ENCODE measurements at places on chromosomes 4 and X.

- DNase-seq = no peak
Observed at GRCh38 chrX:11416600-11416999, 123.4 kb downstream of the AMELX start.

- DNase-seq = no peak
Observed at GRCh38 chr4:167713756-167714155, 378.6 kb upstream of the ANXA10 start.

- DNase-seq = no peak
Observed at GRCh38 chr4:5467111-5467510, 241.2 kb downstream of the EVC2 start.

- DNase-seq = no peak
Observed at GRCh38 chr4:104896660-104897645, 249.7 kb upstream of the TET2 start.

GRCh38 chrX:40068048-40068447 lies 29.7 kb downstream of the BCOR start:
- DNase-seq = no peak

- DNase-seq = no peak
Observed at GRCh38 chr4:12897954-12898353, 586.2 kb downstream of the RAB28 start.

DNA sequence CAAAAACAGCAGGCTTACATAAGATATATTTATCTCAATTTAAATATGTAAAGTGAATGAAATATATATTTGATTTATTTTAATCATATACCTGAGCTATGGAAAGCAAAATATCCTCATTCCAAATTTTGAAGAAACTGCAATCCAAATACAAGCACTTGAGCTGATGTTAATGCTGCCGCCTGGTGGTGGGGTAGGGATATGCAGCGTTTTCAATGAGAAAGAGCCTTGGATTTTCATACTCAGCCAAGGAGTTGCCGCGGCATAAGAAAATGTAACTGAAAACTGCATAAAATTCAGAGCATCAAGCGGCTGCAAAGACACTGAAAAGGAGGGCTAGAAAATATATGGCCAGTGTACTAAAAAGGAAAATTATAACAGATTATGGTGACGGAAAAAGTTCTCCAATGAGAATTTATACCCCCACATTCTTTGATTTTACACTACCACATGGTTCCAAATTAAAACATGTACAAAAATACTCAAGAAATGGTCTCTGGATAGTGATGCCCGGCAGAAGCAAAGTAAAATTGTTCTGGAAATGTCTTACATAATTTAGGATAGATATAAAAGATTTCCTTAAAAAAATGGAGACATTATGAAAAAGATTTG lies 660.3 kb upstream of the PITX2 start:
- peak; percentile 40 for DNase-seq

GRCh38 chr4:3193531-3194203 lies 55.3 kb upstream of the MSANTD1 start:
- DNase-seq = no peak

- DNase-seq = no peak
Observed at GRCh38 chr4:114178392-114178791, 198.9 kb upstream of the ARSJ start.

DNA sequence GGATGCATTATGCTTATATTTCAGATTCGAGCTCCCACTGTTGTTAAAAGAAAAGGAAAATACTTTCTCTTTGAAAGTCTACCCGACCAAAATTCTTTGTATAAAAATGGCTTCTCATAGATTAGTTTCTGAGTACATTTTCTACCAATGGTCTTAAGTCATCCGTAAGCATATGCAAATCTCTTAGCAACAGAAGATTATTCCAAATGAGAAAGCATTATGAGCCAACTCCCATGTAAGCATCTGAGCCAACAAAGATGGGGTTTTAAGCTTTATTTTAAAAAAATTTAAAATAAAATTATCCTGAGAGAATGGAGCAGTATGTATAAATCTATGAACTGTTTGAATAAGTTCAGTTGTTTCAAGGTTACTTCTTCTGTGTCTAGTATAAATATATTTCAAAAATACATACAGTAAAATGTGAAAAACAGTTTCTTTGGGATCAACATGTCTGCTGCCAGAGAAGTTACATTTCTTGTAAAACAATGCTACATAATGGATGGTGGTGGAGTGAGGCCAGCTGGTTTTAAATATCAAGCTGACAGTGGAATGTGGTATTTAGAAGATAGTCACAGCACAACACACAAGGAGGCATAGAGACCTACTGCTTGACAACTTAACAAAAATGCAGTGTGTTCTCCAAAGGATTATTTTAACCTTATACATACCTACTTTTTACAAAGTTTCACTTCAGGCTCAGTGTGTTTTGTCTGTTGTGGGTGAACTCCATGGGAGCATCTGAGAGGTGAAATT lies 199.5 kb upstream of the DIPK2B start:
- no peak for DNase-seq

- DNase-seq = no peak
Observed at GRCh38 chr4:155571184-155571944, 95.3 kb upstream of the GUCY1A1 start.

DNA sequence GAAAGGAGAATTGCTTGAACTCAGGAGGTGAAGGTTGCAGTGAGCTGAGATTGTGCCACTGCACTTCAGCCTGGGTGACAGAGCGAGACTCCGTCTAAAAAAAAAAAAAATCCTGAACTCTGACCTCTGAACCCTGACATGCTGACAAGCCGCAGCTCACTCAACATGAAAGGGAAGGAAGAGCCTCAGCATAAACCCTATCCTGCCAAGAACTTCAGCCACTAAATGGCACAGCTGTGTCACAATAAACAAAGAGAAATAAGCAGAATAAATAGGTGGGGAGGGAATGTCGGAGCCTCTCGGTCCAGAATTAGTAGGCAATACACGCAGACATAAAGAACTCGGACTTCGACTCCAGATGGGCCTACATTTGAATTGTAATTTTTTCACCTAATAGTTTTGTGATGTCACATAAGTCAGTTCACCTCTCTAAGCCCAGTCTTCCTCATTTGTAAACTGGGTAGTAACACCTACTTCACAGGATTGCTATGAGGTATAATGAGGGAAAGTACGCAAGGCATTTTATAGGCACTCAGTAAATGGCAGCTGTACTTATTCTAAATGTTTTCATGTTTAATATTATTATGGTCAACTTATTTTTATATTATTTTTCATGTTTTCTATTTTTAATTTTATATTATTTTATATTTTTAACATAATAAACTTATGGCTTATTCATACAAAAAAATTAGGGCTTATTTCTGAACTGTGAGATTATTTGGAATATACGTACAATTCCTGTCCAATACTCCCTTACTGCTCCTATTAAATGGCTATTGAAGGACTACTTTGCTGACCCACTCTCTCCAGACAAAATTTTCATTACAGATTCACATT lies 243.4 kb downstream of the SCFD2 start:
- no peak for DNase-seq

DNA sequence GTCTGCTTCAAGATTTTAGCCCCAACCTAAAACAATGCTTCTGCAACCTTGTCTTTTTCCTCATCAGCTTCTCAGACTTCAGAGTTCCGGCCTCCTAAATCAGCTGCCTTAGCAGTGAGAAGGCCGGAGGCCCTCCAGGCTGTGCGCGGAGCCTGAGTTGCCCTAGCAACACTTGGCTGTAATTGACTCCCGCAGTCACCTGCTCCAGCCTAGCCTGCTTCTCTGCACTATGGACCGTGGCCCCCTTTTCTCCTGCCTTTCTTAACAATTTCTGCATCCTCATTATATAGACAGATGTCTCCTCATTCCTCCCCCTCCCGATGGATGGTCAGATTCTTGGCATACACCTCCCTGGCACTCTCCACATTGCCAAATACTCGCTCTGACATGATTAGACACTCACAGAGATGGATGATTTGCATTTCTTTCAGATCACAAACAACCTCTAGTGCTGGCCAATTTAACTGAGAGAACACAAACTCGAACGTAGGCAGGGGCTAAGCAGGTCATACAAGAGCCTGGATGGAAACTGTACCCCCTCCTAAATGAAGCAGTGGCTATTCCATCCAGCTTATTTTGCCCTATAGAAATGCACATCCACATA lies 9.5 kb upstream of the HUWE1 start:
- no peak for DNase-seq

- DNase-seq = no peak
Observed at GRCh38 chr4:3145234-3145924, 70.9 kb downstream of the HTT start.

GRCh38 chr4:106034751-106035150 lies 139.5 kb downstream of the NPNT start:
- no peak for DNase-seq

DNA sequence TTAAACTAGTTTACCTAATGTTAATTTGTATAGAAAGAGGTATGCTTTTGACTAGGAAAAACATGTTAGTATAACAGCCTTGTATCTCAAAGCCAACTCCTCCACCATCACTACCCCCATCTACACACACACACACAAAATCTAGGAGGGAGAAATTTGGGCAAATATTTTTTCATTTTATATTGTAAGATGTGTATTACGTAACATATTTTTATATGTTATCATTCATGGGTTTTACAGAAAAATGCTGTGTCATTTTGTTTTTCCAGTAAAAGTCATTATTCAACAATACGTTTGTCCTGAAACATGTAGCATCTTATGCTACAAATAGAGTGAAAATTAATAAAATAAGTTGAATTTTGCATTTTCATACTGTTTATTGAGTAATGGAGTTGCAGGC lies 3.0 kb downstream of the SULT1B1 start:
- no peak for DNase-seq

DNA sequence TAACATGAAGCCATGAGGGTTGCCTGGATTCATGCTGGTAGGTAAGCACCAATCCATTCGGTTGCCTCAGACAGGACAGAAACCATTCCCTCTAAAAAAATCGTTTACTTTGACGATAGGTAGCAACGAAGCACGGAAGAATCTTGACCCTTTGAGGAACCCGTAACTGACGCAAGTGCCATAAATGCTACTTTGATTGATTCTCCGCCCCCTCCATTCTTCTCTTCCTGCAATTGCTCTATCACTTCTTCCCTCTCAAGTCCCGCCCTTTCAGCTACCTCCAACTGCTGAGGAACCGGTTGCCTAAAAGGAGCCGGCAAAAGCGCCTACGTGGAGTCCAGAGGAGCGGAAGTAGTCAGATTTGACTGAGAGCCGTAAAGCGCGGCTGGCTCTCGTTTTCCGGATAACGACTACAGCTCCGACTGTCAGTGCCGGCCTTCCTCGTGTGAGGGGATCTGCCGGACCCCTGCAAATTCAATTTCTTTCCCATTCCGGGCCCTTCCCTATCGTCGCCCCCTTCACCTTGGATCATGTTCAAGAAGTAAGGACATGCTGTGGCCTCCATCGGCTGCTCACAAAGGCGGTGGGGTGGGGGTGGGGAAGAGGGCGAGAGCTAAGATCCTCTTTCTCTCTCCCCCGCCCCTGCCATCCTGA lies at the start of gene MCTS1:
MCTS1 (plus strand) TSS at position 395 of the 654 bp plus-strand sequence; CDS start at position 531, 136 bp downstream.
- DNase-seq = peak; percentile 71

DNA sequence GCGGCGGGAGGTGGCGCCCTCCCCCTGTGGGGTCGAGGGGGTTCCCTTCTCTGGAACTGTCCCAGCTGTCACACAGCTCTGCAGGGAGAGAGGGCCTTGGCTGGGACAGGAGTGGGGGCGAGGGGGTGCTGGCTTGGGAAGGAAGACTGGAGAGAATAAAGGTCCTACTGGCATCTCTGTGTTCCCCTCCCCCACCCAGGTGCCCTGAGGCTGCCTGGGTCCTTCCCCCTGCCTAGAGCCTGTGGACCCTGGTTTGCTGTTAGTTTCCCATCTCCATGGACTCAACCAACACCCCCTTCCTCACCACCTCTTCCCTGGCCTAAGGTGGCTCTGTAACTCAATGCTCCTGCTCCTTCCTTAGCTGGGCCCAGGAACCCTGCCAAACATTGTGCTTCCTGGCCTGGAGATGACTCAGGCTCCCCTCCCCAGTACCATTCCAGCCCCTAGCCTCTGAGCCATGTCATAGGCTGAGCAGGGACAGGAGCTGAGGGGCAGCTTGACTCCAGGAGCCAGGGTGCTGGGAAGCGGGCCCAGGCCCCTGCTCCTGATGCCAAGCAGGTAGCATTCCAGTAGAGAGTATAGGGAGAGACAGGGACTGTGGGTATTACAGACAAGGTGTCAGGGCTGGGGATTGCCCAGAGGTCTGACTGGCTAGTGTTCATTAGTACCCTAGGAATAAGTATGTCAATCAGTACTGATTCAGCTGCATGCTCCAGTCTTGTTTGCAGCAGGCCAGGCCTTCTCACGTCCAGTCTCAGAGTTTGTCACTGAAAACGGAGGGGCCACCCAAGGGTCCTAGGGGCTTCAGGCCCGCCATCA lies 100.7 kb downstream of the EFNB1 start:
- DNase-seq = no peak

DNA sequence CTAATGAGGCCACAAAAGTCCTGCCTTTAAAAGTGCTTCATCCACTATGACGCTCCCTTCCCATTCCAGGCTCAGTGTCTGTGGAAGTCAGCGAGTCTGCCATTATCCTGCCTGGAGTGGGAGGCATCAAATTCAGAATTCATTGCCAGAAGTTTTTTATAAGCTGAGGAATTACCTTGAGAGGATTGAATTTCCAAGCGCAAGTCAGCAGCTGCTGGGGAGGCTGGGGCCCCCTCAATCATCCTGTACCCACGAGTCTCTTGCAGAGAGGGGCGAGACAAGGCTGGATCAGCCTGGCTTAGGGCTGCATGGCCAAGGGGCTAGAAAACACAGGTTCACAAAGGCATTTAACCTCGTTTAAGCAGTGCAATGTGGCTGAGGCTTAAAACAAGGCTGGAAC lies 170.5 kb upstream of the NOCT start:
- DNase-seq = no peak

DNA sequence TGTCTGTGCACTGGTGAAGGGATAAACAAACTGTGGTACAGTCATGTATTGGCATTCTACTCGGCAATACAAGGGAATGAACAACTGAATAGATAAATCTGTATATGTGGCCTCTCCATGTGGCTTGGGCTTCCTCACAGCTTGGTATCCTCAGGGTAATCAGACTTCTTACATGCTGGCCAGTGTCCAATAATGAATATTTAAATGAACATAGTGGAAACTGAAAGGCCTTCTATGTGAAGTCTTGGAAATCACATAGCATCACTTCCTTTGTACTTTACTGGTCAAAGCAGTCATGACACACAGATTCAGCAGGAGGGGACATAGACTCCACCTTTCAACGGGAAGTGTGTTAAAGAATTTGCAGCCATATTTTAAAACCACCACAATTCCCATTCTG lies 33.4 kb upstream of the GPR101 start:
- no peak for DNase-seq

GRCh38 chr4:71187404-71188155 lies 151.2 kb upstream of the SLC4A4 start:
- peak; percentile 4 for DNase-seq

Measured in germinal center (tissue), 1 donor.